Retina (tissue), 1 donor: ENCODE measurements at places on chromosomes 6 and 20.

DNA sequence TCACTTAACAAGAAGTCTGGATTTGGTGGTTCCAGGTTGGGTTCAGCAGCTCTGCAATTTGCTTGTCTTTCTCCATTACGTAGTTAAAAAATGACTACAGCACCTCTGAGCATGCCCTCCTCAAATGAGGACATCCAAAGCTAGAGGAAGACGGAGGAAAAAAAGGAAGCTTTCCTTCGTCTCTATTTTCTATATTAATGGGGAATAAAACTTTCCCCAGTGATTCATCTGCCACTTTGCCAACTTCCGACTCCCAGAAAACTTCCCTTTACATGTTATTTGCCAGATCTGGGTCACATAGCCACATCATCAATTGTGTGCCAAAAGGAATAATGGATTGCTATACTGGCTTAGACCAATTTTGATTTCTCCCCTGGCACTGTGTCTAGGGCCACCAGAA lies 69.5 kb downstream of the ZFAND3 start:
- DNase-seq, result no peak

DNA sequence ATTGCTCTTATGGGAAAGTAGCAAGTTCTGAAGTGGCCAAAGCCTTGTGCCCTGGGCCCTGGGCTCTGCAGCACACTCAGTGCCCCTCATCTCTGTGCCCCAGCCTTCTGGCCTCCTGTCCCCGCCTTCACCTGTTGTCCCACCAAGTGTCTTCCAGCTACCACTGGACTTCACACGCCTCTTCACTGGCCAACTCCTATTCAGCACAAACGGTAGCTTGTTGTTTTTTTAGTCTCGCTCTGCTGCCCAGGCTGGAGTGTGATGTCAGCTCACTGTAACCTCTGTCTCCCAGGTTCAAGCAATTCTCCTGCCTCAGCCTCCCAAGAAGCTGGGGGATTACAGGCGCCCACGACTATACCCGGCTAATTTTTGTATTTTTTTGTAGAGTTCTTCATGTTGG lies 4.8 kb downstream of the CCHCR1 start:
- DNase-seq, result no peak

- no peak for DNase-seq
These were observed 31.2 kb downstream of the GCNT2 start for GRCh38 chr6:10552270-10552810.

DNA sequence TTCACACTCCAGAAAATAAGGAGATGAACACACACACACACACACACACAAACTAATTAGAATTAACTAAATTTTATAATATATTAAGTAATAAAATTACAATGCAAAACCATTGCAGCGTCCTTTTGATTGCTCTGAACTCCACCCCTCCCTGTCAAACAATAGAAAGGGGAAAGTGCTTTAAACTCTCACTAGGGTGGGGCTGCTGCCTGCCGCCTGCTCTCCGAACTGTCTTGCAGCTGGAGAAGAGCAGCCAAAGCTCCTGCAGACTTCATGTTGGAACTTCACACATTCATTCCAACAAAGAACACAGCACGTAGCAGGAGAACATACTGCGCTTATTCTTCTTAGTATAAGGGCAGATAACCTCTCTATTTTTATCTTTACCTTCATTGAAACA lies 83.2 kb downstream of the GCLC start:
- DNase-seq, result no peak

- DNase-seq, result no peak
These were observed 91.7 kb downstream of the PRDM1 start for GRCh38 chr6:106177786-106178185.

DNA sequence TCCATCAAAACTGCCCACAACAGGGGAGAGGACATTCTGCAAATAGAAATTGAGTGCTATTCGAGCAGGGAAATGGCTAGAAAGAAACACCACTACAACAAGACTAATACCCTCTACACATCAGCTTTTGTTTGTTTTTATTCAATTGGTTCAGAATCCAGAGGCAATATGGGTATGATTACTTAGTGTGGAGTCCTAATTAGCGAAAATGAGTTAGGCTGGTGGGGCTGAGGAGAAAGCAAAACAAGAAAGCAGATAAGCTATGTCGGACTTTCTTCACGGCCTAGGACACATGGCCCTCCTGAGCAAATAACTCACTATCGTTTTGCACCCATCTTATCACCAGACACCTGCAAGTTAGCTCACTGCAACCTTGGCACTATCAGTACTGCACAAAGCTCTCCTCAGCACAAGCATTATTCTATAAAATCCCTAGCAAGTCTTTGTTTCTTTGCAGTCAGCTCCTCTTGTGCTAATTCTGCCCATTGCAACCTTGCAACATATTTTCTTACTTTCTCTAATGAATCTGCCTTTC lies 31.3 kb upstream of the SH3BGRL2 start:
- DNase-seq, result no peak

GRCh38 chr6:148521586-148521985 lies 178.9 kb downstream of the SASH1 start:
- no peak for DNase-seq

DNA sequence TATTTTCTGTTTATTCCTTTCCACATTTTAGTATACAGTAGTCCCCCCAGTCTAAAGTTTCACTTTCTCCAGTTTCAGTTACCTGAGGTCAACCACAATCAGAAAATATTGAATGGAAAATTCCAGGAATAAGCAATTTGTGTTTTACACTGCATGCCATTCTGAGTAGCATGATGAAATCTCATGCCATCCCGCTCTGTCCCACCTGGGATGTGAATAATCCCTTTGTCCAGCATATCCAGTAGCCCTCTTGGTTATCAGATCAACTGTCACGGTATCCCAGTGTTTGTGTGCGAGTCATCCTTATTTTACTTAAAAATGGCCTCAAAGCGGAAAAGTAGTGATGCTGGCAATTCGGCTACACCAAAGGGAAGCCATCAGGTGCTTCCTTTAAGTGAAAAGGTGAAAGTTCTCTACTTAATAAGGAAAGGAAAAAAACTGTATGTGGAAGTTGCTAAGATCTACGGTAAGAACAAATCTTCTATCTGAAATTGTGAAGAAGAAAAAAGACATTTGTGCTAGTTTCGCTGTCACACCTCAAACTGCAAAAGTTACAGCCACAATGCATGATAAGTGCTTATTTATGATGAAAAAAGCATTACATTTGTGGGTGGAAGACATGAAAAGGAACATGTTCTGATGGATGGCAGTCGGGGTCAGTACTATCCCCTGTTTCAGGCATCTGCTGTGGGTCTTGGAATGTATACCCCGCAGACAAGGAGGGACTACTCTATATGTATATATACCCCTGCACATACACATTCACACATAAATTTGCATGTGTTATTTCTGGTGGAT lies 11.3 kb downstream of the NOX3 start:
- DNase-seq, result no peak

DNA sequence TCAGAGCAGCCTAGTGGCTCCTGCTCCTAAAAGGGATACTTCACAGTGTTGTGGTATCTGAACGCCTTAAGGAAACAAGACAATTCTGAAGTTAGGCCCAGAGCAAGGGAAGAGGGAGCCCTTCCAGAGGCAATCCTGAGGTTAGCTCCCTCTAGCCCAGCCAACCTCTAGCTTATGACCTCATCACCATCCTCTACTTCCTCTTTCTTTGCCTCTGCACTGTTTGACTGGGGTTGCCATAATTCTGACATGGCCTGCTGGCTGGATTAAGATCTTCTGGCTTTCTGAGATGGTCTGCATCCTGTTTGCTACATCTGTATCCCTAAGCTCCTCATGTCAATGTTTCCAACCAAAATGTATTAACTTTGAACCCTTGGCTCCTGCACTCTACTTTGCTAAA lies 23.3 kb upstream of the BMP2 start:
- no peak for DNase-seq

- DNase-seq, result no peak
These were observed 27.8 kb upstream of the SCUBE3 start for GRCh38 chr6:35185971-35186370.

DNA sequence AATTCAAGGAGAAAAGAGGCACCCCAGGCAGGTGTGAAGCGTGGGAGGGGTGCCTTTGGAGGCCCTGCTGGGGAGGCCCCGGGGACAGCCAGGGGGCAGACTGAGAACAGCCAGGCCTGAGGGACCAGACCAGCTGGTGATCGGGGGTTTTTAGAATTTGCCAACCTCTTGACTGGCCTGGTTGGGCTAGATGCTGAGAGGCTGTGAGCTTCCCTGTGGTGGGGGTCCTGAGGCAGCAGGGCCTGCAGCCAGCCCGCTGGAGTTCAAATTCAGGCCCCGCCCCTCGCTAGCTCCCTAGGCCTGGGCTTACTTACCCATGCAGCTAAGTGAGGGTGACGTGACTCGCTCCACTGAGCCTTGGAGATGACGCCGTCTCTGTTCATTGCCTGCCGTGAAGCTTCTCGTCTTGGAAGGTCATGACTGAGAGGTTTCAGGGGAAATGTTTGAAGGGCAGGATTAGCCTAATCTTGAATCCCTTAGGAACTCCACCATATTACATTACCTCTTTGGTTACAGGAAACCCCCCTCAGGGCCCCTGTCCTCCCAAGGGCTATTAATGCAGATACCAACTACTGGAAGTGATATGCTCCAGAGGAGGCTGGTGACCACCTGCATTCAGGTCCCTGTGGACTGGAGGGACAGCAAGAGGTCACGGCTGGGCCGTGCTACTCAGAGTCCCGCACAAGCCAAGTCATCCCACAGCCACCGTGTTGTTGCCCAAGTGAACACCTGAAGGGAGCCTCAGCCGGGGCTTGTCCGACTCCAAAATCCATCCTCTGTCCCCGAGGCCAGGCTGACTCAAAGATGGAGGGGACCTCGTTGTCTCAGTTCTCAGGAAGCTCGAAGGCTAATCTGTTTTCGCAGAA lies 73.9 kb upstream of the DUSP22 start:
- DNase-seq, result peak; percentile 50

GRCh38 chr6:105431226-105431625 lies 28.3 kb upstream of the PREP start:
- DNase-seq, result peak; percentile 26

- peak; percentile 19 for DNase-seq
These were observed 2.4 kb upstream of the MCM3 start for GRCh38 chr6:52286798-52287432.

- no peak for DNase-seq
These were observed 53.0 kb upstream of the CDKAL1 start for GRCh38 chr6:20481281-20481680.

GRCh38 chr6:33909737-33910136 lies 105.9 kb upstream of the MLN start:
- no peak for DNase-seq

GRCh38 chr6:159062976-159063375 lies 18.2 kb upstream of the TAGAP start:
- DNase-seq, result no peak

GRCh38 chr6:34955442-34955841 lies 66.4 kb downstream of the ANKS1A start:
- DNase-seq, result no peak

DNA sequence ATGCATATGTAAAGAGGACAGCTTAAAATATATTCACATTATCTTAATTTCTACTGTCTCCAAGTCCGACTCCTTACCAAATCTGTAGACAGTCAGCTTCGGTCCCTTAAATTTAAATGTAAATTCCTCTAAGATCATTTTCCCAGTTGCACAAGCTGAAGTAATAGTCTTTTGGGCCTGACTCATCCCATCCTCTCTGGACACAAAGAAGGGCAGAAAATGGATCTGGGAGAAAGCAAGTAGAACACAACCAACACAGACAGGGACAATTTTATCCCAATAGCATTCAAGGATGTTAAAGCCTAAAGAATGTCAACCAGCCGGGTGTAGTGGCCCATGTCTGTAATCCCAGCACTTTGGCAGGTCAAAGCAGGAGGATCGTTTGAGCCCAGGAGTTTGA lies 228.3 kb downstream of the ARHGAP18 start:
- DNase-seq, result no peak

GRCh38 chr6:170444811-170445211 lies 108.3 kb downstream of the PSMB1 start:
- no peak for DNase-seq

- no peak for DNase-seq
These were observed 14.4 kb upstream of the FAM217A start for GRCh38 chr6:4093288-4093687.

- DNase-seq, result no peak
These were observed 41.9 kb upstream of the HBS1L start for GRCh38 chr6:135096403-135097130.

GRCh38 chr6:13318821-13319220 lies 9.5 kb downstream of the TBC1D7 start:
- no peak for DNase-seq

GRCh38 chr20:64223526-64224067 lies 32.0 kb upstream of the PCMTD2 start:
- DNase-seq, result peak; percentile 87

DNA sequence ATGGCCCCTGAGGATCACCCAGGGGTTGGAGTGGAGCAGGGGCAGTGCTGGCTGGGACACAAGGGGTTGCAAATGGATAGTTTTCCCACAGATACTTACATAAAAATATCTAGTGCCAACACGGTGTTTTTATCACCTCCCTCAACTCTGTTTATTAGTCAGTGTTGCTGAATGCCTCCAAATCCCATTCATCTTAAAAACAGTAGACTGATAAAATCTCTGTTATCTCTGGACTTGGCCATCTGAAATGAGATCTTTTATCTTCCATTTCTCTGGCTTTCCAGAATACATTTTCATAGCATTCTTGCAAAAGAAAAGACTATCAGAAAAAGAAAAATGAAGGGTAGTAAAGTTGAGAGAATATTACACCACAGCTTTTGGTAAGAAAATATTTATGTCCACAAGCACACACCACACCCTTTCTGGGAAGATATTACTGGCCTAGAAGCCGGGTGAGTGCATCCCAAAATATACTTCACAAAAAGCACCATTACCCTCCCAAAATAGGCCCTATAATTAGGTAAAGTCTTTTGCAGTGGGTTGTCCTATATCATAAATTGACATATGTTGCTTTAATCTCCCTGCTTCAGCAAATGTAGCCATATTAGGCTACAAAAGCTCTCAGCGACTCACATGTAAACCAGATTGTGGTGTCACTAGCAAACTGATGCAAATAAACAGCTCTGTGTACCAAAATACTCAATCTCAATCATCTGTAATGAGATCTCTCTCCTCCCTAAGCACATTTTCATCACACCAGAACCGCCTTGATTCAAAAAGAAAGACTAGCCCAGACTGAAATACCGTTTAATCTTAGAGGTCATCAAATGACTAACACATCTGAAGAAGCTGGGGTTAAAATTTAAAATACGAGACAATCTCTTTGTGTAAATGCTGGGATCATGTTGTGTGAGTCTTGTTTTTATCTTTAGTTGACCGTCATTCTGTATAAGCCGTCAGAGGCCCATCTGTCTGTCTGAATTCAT lies 96.7 kb downstream of the FYN start:
- peak; percentile 62 for DNase-seq
